Activated naive CD4-positive, alpha-beta T cell (primary cell): ENCODE measurements at places on chromosomes 5 and 9.

GRCh38 chr9:115913696-115914095, 239.9 kb upstream of the PAPPA start:
- DNase-seq, result no peak

DNA sequence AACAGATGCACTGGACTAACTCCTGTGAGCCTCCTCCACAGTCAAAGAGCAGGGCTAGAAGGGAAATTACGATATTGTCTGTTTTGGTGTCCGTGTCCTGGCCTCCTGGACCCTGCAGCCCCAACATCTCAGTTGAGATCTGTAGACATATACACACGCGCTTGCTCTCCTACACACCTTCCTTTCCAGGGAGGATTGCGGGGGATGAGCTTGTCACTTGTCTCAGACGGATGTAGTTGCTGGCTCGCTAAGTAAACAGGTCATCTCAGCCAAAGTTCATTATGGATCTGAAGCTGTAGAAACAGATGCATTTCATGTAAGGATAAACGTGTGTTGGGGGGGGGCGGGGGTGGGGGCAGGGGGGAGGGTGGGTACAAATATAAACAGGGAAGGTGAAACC, 549.3 kb downstream of the CCDC171 start:
- no peak for DNase-seq

- DNase-seq, result no peak
These were observed 12.8 kb upstream of the CAMK4 start for GRCh38 chr5:111211341-111211740.

GRCh38 chr5:78760770-78761169, 112.2 kb upstream of the LHFPL2 start:
- DNase-seq, result no peak

DNA sequence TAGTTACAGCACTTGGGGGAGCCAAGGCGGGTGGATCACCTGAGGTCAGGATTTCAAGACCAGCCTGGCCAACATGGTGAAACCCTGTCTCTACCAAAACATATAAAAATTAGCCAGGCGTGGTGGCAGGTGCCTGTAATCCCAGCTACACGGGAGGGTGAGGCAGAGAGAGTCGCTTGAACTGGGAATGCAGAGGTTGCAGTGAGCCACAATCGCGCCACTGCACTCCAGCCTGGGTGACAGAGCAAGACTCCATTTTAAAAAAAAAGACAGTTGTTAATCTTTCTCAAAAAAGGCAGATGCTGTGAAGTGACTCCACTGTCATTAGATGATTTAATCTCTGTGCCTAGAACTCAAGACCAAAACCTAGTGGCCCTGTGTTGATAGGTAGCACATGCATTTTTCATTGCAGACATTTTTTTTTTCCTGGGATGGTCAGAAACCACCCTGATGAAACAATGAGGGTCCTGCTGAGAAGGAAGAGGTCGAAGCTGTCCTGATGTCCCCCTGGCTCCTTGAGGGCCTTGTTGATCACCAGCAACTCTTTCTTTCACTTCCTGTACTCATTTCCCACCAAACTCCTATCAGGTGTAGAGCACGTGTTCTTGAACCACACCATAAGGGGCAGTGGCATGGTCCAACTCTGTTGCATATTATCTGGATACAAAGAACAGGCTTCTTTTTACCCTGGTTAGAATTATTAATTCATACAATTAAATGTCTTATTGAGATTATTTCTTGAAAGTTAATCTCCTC, 382.2 kb downstream of the ICE1 start:
- no peak for DNase-seq

DNA sequence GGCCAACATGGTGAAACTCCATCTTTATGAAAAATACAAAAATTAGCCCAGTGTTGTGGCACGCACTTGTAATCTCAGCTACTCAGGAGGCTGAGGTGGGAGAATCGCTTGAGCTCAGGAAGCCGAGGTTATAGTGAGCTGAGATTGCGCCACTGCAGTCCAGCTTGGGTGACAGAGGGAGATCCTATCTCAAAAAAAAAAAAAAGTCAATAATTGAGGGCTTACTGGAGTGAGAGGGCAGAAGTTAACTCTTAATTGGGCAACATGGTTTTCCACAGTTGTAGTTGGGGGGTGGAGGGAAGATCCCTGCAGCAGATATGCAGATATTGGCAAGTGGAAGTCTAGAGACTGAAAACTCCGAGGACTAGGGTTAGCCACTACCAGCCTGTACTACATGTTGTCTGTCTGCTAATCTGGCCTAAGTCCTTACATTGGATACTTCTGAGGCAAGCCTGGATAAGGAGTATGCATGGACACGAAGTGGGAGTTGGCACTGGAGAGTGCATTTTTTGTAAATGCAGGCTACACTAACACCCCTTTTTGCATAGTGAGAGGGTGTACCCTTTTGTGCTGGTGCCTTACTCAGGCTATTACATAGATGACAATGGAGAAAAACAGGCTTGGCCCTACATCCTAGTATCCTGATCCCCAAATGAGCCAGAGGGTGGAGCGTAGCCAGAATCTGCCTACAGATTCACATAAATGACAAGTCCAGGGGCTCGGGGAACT, 89.0 kb upstream of the NIPBL start:
- no peak for DNase-seq

- no peak for DNase-seq
These were observed 505.0 kb downstream of the EBF1 start for GRCh38 chr5:158594595-158595242.

DNA sequence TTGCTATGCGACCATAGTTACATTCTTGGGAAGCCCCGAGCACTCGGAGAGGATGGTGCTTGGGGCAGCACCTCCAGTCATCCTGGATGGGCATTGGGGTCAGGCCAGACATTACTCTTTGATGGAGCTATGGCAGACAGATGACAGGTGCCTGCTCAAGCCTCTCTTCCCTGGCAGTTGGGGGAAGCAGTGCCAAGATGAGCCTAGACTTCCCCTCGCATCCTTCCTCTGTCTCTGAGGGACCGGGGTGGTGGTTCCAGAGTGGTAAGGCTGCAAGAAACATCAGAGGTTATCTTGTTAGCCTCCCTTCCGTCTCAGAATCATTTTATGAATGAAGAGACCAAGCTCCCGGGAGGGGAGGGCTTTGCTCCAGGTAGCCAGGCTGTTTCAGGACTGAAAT, 2.8 kb upstream of the HMCN2 start:
- no peak for DNase-seq

DNA sequence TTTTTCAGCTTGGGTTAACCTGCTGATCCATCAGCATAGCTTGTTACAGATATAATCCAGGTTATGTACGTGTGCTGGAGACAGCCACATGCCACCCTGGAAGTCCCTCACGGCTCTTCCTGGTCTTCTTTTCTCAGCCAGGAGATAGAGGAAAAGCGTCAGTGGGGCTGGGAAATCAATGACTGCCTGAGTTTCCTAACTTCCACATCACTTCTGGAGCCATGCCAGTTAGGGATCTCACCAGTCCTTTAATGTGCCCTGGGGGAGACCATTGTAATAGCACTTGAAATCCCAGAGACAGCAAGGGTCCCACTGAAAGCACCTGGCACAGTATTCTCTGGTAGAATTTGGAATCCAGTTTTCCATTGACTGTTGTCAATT, 29.2 kb downstream of the ANXA2R start:
- DNase-seq, result no peak

- DNase-seq, result no peak
These were observed 463.4 kb downstream of the PDE4D start for GRCh38 chr5:59430066-59430685.

DNA sequence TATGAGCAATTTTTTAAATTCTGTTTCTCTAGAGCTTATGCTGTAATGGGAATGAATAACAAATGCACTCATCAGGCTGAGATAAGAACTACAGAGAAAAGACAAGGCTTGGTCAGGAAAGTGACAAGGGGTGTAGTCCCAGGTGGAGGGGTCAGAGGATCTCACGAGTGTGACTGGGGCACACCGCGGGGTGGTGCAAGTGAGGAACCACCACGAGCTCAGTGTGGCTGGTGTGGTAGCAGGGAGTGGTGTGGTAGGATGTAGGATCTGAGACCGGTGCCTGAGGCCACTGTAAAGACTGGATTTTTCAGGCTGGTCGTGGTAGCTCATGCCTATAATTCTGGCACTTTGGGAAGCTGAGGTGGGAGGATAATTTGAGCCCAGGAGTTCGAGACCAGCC, 9.0 kb downstream of the ANXA6 start:
- DNase-seq, result no peak

GRCh38 chr9:7366121-7366520, 433.5 kb downstream of the DMAC1 start:
- no peak for DNase-seq

DNA sequence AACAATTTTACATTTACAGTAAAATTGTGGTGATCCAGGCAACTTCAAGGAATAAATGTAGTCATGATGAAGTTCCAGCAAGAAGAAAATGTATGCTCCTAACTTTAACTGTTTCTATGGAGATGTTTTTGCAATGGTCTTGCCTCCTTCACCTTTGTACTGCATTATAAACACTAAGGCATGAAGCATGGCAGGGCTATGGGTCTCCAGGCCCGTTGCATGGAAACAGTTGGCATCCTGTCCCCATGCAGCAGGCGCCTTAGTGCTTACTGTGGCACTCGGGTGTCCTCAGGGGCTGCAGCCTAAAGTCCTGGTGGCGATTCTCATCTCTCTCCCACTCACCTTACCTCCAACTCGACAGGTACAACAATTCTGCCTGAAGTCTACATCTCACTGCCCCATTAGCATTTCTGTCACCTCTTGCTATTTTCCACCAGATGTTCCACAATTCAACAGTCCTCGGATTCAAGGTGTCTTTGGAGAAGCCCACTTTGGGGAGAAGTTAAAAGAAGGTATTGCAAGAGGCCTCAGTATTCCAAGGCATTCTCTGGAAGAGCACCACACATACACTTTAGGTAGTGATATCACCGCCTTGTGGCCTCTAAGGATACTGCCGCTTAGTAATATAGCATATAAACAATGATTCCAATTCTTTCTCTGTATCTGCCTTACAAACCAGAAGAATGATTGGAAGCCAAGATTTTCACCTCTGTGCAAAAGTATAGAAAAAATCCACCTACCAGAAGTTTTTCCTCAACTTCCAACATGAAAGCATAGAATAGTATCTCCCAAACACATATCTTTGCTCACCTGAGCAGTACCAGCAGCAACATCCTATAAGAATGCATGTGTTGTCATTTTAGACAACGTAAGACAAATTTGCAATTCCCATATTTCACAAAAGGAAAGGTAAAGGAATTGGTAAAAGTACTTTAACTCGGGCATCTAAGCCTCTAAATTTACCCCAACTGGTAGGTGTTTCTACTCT, 5.1 kb downstream of the LIFR start:
- no peak for DNase-seq

DNA sequence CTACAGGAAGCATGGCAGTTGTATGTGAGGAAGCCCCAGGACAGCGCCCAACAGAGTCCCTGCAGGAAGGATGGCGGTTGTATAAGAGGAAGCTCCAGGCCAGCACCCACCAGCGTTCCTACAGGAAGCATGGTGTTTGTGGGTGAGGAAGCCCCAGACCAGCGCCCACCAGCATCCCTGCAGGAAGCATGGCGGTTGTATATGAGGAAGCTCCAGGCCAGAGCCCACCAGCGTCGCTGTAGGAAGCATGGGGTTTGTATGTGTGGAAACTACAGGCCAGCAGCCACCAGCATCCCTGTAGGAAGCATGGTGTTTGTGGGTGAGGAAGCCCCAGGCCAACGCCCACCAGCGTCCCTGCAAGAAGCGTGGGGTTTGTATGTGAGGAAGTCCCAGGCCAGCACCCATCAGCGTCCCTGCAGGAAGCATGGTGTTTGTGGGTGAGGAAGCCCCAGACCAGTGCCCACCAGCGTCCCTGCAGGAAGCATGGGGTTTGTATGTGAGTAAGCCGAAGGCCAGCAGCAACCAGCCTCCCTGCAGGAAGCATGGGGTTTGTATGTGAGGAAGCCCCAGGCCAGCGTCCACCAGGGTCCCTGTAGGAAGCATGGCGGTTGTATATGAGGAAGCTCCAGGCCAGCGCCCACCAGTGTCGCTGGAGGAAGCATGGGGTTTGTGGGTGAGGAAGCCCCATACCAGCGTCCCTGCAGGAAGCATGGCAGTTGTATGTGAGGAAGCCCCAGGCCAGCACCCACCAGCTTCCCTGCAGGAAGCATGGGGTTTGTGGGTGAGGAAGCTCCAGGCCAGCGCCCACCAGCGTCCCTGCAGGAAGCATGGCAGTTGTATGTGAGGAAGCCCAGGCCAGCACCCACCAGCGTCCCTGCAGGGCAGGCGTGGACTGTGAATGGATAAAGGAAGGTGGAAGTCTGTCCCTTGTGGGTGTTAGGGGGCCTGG, 79.0 kb downstream of the DAP start:
- no peak for DNase-seq
